ENCODE measurements at places on chromosomes 2 and 18.

DNA sequence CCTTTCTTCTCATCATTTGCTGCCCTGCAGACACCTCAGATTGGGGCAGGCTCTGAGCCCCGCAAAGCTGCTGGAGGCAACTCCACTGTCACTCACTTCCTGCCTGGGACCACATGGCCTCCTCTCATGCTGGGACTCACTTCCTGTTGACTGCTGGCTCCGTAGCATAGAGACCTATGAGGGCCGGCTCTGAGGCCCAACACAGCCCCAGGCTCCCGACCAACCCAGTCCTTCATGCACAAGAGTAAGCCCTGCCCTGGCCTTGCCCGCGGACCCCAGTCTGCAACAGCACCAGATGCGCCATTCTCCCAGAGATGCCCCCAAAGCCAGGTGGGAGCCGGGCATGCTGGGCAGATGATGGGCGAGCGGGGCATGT, 55.7 kb downstream of the DNMT3A start:
- peak; percentile 31 for DNase-seq

DNA sequence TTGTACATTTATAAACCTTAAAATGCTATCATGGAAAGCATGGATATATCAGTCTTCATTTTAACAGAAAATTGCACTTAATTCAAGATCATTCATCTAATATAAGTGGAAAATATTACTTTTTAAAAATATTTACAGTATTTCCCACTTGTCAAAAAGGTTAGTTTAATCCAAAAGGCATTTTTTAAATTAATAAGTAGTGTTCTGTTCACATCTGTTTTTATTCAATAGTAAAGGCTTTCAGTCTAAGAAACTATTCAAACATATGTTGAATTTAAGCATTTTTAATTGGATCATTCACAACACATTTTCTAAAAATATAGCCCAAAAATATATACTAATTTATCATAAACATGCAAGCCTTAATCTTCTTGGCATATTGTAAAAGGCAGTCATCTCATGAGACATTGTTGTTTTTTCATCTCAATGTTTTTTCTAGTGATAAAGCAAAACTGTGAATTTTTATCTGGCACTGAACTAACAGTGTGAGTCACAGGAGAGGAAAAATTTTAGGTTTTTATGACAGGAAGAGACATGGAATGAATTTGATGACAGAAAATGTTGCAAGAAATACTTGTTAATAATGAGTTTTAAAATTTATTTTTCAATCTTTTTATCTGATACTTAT, 1642.5 kb upstream of the TMEFF2 start:
- DNase-seq: no peak

- no peak for DNase-seq
Observed at GRCh38 chr2:109285244-109285651, 156.2 kb downstream of the SH3RF3 start.

DNA sequence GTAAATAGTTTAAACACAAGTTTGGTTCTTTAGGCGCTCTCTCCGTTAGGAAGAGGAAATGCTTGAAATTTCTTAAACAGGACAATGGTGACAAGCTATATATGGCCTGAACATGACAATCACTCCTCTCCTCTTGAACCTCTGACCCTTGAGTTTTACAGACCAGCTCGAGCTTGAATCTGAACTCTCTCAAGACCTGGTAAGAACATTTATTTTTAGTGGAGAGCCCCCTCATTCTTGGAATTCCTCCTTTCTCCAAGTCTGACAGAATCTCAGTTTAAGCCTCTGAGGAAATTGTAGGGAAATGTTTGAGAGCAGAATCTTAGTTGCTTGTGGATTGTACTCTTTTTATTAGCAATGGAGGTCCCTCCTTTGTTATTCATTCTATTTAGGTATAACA, 1293.6 kb upstream of the ZEB2 start:
- no peak for DNase-seq

GRCh38 chr2:23697256-23698075, 229.5 kb downstream of the ATAD2B start:
- no peak for DNase-seq

- DNase-seq: no peak
Observed at GRCh38 chr18:24456549-24456948, 3.9 kb upstream of the HRH4 start.

GRCh38 chr2:216989340-216990129, 129.7 kb upstream of the TNP1 start:
- no peak for DNase-seq

GRCh38 chr18:3015204-3015592, 2.3 kb upstream of the LPIN2 start:
- no peak for DNase-seq

GRCh38 chr2:140136366-140136765, 1356.2 kb upstream of the NXPH2 start:
- no peak for DNase-seq

GRCh38 chr2:134778372-134778771, 59.6 kb upstream of the TMEM163 start:
- DNase-seq: no peak

DNA sequence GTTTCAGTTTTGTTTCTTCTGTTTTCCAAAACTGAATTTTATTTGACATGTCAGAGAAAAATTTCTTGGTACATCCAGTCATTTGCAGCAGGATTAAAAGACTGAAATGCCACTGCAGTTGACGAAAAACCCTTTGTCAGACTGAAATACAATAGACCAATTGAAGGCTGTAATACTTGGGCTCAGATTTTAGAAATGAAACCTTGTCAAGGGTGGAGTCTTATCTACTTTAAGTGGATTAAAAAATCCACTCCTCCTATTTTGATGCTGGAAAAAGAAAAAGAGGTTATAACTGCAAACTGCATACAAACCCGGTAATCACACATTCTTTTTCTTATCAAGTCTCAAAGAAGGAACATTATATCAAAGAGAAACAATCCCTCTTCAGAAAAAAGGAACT, 80.2 kb upstream of the NEUROD1 start:
- no peak for DNase-seq

DNA sequence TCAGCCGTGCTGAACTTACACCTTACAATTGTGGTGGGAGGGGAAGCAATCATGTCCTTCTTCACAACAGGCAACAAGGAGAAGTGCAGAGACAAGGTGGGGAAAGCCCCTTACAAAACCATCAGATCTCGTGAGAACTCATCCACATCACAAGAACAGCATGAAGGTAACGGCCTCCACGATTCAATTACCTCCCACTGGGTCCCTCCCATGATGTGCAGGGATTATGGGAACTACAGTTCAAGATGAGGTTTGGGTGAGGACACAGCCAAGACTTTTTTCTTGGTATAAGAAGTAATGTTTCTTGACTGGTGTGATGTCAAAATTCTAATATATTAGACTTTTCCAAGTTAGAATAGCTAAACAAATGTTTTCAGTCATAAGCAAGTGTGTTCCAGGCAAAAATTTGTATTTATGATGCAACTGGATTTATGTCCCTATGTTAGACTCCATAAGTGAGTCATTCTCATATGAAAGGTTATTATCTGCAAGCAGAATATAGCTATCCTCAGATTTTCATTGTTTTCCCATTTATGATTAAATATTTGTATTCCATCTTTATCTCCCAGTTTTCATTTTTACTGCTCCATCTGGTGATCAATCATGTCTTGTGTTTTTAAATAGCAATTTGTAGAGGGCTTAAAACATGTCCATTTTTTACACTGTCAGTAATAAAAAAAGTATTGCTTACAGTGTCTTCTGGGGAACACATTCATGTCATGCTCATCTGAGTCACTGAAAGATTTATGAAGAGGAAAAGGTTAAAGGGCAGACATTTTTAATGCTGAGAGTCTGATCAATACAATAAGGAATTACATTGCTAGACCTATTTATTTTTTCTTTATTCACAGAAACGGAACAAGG, 995.2 kb upstream of the CDH2 start:
- no peak for DNase-seq

- DNase-seq: no peak
Observed at GRCh38 chr18:75406491-75407445, 20.7 kb downstream of the SMIM21 start.

DNA sequence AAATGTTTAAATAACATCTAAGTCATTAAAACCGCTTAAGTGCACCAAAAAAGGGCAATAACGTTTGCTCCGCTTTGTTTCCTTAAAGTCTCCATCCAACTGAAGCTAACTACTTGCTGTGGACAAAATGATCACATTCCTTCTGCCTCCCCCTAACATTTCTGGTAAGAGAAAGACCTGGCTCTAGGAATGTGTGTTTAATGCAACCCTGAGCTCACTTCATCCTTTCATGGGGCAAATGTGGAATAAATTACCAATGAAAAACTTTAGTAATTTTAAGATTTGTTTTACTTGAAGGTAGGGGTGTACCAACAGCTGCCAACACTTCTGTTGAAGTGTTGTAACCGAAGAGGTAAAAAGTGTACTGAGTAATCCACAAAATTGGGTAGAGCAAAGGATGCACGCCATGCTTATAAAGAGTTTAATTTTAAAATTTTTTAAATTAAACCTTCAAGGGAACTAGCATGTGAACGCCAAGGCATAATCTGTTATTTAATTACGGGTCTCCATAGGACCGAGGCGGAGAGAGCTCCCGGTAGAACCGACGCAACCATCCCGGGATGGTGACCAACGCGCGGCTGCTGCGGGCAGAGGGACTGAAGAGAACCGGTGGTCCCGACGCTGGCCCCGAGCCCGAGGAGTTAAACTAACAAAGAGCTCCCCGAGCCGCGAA, 1.1 kb downstream of the HNRNPLL start:
- no peak for DNase-seq
